MCF 10A (cell line): ENCODE measurements at places on chromosomes 6 and 20. TPM values are rescaled to one million over a fixed set of nuclear protein-coding genes. Genes with fewer than 3 reads are reported as not detected.

Gene CRIP3
- not detected in 2 replicates for total RNA-seq

- no peak for DNase-seq
Measured at GRCh38 chr20:45964006-45964400, 8.0 kb downstream of the ZNF335 start.

DNA sequence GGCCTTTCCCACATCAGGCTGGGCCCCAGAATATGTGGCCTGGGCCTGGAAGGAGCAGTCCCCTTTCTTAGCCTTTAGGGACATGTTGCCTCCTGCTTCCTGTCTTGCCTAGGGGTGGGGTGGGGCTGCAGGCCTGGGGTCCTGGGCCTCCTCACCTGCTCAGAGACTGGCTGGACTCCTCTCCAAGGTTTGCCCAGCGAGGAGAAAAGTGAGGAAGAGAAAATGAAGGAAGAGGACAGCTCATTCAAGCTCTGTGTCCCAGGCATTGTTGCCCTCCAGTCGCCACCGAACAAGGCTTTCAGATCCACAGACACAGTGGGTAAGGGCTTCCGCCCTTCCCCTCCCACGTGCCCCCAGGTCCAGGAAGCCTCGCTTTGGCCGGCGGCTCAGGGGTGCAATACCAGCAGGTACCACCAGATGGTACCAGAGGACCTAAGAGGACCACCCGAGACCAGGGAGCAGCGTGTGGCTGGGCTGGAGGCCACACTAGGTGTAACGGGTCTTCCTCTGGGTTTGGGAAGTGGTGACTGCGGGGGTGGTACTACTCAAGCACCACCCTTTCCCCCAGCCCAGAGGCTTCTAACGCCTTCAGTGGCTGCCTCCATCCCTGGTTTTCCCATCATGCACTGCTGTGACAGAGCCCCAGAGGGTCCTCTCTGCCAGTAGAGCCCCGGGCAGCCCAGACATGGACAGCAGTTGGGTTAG, 5.5 kb upstream of the BAK1 start:
- peak; percentile 77 for DNase-seq

DNA sequence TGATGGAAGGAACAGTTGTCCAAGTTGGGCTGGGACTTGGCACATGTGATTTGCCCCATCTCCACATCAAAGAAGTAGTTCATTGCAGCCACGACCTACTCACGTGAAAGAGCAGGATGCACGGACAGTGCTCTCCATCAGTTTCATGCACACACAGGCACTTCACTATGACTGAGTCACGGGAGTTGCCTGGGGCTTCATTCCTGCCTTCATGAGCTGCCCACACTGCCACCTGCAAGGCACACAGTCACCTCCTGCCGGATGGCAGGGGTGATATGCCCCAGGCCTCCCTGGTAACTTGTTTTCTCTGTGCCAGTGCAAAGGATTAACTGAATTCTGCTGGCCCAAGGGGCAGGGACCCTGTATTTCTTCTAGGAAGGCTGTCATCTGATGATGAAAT, 22.8 kb downstream of the CST5 start:
- DNase-seq, result no peak

DNA sequence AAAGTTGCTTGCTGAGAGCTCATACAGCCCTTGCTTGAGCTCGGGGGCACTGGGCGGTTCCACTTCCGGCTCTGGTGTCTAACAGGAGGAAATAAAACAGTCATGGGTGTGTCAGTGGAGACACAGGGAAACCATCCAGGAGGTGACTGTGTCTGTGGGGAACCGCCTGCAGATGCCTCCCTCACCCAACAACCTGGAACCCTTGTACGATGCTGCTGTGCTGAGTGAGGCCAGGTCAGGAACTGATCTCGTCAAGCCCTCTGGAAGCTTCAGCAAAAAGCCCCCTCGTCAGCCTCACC, 15.5 kb downstream of the TXNDC5 start:
- DNase-seq, result no peak

Gene OVOL2
- 2.0 and 2.1 TPM in 2 replicates for total RNA-seq

Gene NNAT
- total RNA-seq, result not detected in 2 replicates

- DNase-seq, result no peak
Measured at GRCh38 chr6:27290850-27291208, 21.2 kb downstream of the POM121L2 start.
